Fibroblast of skin of right quadriceps (primary cell): ENCODE measurements at places on chromosomes 1 and 21.
A peak's percentile ranks its signal among the peaks of the same experiment; 100 is the strongest.

- no peak for DNase-seq
These were observed 110.9 kb downstream of the KCNJ15 start for GRCh38 chr21:38367646-38368045.

GRCh38 chr1:113861641-113862040, 9.9 kb downstream of the PTPN22 start:
- DNase-seq, result no peak

DNA sequence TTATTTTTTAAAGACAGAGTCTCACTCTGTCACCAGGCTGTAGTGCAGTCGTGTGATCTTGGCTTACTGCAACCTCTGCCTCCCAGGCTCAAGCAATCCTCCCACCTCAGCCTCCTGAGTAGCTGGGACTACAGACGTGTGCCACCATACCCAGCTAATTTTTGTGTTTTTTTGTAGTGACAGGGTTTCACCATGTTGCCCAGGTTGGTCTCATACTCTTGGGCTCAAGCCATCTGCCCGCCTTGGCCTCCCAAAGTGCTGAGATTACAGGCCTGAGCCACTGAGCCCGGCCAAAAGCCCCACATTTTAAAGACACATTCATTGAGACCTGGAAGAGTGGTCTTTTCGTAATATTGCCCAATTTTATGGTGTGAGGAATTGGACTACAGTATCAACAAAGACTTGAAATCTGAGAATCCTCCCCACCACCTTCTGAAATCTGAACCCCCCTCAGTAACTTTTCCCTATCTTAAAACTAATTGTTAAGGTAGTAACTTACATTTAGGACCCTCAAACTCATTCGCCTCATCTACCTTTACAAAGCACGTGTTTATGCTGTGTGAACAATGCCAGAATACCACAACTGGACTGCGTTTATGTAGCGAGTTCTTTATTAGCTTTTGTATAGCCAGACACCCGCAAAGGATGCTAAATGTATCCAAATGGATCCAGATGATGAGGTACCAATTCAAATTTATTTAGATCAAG, 2.7 kb downstream of the ERRFI1 start:
- no peak for DNase-seq

DNA sequence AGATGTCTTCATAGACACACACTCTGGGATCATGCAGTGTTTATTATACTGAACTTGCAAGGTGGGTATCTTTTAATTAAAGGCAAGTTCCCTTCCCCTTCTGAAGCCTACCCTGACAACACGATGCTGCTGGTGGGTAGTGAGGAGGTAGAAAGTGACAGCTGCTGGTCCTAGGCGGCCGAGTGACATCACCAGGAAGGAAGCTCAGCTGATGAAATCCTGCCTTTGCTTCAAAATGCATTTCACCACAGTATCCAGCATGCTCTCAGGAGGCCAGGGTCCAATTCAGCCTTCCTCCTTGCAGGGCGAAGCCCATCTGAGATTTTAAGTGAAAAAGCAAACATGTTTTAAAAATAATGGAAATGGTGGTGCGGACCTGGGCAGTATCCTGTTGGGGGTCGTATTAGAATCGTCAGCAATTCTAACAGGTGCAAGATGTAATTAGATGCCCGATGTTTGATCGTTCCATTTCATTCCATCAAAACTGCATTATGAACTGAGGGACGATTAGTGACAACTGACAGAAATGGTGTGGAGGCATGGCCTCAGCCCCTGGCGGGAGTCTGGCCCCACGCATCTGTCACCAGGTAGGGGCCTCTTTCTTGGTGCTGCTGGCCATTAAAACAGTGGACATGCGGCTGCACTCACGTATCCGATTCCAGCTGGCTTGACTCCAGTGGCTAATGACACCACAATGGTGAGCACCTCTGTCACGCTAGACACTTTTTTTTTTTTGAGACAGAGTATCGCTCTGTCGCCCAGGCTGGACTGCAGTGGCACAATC, 324.8 kb upstream of the C1orf174 start:
- DNase-seq, result no peak

- DNase-seq, result peak; percentile 29
These were observed 133.4 kb downstream of the DMRTB1 start for GRCh38 chr1:53592521-53592982.

- no peak for DNase-seq
These were observed 12.2 kb downstream of the TMEM53 start for GRCh38 chr1:44661781-44662682.

DNA sequence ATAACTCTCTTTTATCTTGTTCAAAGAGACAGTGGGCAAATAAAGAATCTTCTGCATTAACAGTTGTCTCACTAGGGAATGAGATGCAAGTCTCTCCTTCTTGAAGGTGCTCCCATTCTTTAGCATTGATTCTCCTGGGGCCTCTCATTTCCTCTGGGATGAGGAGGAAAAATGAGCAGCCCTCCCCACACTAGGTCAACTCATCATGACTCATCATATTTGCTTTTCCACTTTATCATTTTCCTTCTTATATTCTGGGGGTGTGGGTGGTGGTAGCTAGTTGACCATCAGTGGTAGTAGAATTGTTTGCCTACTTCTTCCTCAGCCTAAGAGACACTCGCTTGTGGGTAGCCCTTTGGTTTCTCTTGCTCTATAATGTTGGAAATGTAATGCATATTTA, 182.0 kb upstream of the C1orf87 start:
- peak; percentile 28 for DNase-seq

GRCh38 chr1:2799811-2800663, 1.5 kb downstream of the TTC34 start:
- no peak for DNase-seq

- no peak for DNase-seq
These were observed 20.9 kb downstream of the PHGDH start for GRCh38 chr1:119732465-119733168.

GRCh38 chr1:31798433-31799195, 17.2 kb downstream of the SPOCD1 start:
- peak; percentile 93 for DNase-seq

GRCh38 chr1:48115835-48116234, 106.7 kb upstream of the SLC5A9 start:
- DNase-seq, result no peak

DNA sequence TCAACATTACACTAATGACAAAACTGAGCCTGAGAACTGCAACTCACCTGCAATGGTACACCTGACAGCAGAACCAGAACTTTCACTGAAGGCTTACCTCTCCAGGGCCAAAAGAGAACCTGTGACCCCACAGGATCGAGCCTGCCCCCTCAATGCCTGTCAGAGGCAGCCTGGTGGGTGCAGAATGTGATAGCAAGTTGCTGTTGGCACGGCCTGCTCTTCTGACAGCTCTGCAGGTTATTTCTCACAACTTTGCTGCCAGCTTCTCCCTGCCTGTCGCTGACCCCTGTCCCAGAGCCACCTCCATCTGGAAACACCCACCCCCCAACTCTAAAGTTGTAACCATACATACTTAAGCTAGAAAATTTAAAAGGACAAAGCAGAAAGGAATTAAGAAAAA, 35.2 kb downstream of the HIVEP3 start:
- DNase-seq, result no peak

GRCh38 chr1:174942547-174943255, 57.0 kb upstream of the CACYBP start:
- DNase-seq, result no peak

- peak; percentile 58 for DNase-seq
These were observed at the start of gene RUSC1 for GRCh38 chr1:155320661-155321617. TSS of gene RUSC1 (plus strand) at chr1:155320894. CDS start at chr1:155321774, 880 bp downstream.

DNA sequence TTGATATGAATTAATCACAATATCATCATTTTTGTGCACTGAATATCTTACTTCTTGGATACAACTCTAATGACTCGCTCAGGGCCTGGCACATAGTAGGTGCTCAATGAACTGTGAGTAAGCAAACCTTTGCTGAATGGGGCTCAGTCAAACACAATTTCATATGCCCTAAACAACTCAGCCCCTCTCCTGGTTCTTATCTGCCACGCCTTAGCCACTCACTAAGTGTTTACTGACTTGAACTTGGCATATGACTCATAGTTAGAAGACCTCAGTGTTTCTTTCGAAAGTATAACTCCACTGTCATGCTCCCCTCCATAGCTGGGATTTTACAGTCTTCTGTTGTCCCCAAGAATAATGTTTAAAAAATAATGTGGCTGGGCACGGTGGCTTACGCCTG, 4.8 kb upstream of the IFNLR1 start:
- DNase-seq, result peak; percentile 28

GRCh38 chr21:42597487-42598158, 55.8 kb upstream of the PDE9A start:
- no peak for DNase-seq

DNA sequence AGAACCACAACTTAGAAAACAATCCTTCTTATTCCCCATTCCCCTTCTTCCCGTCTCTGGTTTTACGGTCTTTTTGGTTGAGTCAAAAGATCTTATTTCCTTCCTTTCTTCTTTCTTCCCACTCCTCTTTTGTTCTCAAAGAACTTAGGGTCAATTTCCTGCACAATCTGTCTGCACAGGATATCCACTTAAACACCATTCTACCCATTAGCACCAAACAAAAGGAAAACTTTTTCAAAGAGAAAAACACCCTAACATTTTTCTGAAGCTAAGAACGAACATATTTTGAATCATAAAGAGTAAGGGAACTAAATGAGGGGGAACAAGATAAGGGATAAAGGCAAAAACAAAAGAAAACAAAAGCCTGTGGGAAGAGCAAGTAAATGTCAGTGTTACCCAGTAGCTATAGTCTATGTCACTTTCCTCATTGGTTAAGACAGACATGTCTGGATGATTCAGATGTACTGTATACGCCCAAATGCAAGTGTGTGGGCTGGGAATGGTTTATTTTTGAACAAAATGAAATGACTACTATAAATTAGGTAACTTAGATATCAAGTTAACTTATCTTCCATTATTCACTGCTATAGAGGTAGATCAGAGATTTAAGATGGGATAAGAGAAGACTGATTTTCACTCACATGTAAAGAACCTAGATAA, 59.9 kb downstream of the TOR3A start:
- peak; percentile 78 for DNase-seq

GRCh38 chr1:202159534-202160371, 649 bp downstream of the PTPN7 start:
- DNase-seq, result no peak

GRCh38 chr1:50620680-50621329, 197.6 kb upstream of the DMRTA2 start:
- no peak for DNase-seq

GRCh38 chr1:223226271-223226670, 83.2 kb upstream of the TLR5 start:
- DNase-seq, result no peak

- DNase-seq, result peak; percentile 87
These were observed 3.4 kb upstream of the PLEKHM2 start for GRCh38 chr1:15680561-15681348.

DNA sequence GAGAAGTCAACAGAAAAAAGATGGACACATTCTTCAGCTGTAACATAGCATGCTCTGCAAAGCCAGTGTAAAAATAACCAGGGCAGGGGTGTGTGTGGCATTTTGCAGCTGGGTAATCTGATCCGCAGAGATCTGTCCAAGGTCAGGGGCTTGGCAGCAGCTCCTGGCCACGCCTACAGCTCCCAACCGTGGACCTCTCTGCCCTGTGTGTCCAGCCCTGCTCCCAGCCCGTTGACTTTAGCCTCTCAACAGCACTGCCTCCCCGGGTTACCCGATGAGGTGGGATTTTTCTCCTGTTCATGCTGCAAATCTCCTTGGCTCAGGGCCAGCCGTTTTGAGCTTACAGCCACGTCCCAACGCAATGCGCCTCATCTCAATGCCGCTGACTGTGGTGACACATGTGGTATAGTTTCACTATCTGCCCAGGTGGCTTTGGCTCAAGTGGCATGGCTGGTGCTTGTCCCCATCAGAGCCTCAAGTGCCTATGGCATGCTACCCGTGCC, 68.1 kb downstream of the VWA5B1 start:
- DNase-seq, result no peak

GRCh38 chr1:71038942-71039341, 8.7 kb downstream of the PTGER3 start:
- no peak for DNase-seq

DNA sequence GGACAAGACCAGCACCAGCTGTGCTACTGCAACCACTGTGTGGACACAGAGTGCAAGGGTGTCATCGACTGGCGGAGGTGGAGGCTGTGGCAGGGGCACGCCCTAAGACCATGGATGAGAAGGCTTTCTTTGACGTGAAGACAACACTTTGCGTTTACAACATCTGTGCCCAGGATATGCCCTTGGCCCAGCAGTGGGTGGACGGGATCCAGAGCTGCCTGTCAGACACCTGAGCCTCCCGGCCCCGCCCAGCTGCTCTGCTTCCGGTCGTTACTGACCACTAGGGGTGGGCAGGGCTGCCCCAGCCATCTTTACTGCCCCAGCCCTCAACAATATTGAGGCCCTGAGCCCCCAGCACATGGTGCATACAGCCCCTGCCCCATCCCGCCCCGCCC, 21.4 kb upstream of the NPPB start:
- no peak for DNase-seq

- no peak for DNase-seq
These were observed 55.0 kb downstream of the MPZL1 start for GRCh38 chr1:167776616-167777268.
